ENCODE measurements at places on chromosomes 5 and 9.

- DNase-seq: no peak
These were observed 72.4 kb upstream of the RAPGEF1 start for GRCh38 chr9:131812116-131812790.

GRCh38 chr9:7665874-7666273, 133.7 kb downstream of the DMAC1 start:
- no peak for DNase-seq

GRCh38 chr5:127011961-127012644, 18.3 kb downstream of the MARCHF3 start:
- no peak for DNase-seq

GRCh38 chr5:79793304-79793703, 103.7 kb downstream of the CMYA5 start:
- DNase-seq: no peak

Measured in muscle of back (tissue), 13 donors.